GM23248 (cell line): ENCODE measurements at places on chromosomes 5 and 9.

DNA sequence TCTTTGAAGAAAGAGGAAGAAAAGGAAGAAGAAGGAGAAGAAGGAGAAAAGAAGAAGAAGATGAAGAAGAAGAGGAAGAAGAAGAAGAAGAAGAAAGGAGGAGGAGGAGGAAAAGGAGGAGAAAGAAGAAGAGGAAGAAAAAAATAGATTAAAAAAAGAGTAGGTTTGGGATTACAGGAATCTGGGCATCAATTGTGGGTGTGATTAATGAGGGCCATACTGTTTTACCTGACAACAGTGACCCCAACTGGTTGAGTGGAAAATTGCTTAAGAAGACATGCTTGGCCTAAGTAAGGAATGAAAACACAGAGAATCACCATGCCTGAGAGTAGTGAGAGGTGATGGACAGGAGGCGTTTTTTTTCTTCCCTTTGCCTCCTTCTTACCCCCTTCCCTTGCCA is 114.6 kb downstream of the FAM170A start:
- DNase-seq: peak; percentile 21

DNA sequence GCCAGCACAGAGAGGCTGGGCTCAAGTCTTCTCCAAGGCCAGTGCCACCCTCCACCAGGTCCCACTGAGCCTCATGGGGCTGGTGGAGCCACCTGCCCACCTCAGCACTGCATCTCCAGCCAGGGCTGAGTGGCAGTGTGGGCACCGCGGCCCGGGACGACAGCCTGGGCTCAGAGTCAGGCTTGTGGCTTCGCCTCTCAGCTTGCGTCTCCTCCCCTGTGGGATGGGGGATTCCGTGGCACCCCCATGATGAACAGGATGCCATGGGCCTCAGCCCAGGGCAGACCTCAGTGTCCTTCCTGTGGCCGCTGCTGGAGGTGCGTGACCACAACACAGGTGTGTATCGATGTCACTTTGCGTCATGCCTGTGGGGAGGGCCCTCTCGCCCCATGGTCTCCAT is 136.4 kb upstream of the PPP1R26 start:
- DNase-seq: no peak

DNA sequence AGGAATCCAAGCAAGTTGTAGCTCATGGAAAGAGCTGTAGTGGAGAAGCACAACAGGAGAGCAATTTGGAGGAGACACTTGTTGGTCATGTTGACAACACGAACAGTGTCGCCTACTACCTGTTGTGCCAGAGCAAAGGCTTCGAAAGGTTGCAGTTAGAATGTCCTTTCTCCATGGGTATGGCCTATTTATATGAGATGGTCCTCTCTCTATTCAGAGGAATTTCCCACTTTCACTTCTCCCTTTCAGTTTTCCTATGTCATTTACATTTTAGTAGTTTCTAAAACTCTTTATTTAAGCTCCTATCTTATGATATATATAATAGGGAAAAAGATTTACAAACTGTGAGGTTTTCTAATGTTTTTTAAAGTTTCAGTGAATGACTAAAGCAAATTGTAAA is at the start of gene IFNB1:
Gene IFNB1, minus strand, starts transcription at position 162 of the 400 bp plus-strand sequence. Its CDS starts 73 bp downstream, at position 89.
- DNase-seq: no peak

- DNase-seq: no peak
Measured at GRCh38 chr5:147693233-147693632, 89.3 kb downstream of the JAKMIP2 start.

DNA sequence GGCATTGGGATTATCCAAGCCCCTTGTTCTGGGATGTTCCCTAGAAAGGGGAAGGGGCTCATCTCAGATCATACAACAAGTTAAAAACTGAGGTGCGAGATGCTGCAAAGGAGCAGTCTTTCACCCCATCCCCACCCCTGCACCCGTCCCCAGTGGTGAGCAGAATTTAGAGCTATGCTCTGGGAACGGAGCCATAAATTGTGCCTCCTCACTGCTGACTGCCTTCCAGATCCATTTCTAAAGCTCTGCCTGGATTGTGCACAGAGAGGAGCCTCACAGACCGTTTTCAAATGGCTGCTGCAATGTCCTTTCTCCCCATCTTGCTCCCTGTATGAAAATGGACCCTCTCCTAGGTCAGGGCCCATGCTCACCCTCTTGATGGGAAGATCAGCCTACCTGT is 8.3 kb downstream of the SLC25A48 start:
- DNase-seq: no peak

DNA sequence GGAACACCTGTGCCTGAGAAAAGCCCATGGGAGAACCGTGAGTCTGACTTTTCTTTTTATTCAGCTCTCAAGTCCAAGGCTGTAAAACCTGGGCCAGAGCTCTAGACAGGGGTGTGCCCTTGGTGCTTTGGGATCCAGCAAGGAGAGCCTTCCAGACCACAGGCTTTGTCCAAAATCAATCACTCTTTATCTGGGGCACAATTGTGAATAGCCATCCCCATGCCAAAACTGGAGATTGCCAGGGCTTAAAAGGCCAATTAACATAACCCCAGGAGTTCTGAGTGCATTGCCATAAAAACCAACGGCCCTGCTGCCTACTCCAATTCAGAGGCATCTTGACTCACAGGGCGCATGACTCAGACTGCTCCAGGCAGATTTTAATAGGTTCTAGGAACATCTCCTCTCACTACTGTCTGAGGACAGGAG is 391.8 kb downstream of the ARHGEF28 start:
- DNase-seq: peak; percentile 89

DNA sequence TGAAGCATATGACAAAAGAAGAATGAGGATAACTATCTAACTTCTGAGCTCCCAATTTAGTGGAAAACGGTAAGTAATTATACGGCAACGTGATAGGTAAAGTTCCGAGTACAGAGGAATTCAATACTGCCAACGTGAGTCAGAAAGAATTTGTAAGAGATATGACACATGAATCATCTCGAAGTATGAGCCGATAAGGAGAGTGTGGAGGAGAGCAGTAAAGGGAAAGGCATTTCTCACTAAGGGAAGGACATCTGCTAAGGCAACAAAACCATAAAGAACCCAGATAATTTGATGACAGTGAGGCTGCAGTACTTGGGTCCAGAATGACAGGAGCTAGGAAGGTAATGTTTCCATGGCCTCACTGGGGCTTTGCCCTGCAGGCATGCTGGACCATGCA is 11.0 kb downstream of the MPDZ start:
- DNase-seq: peak; percentile 30

- DNase-seq: peak; percentile 42
Measured at GRCh38 chr9:78745331-78745730, 448.4 kb downstream of the PSAT1 start.

DNA sequence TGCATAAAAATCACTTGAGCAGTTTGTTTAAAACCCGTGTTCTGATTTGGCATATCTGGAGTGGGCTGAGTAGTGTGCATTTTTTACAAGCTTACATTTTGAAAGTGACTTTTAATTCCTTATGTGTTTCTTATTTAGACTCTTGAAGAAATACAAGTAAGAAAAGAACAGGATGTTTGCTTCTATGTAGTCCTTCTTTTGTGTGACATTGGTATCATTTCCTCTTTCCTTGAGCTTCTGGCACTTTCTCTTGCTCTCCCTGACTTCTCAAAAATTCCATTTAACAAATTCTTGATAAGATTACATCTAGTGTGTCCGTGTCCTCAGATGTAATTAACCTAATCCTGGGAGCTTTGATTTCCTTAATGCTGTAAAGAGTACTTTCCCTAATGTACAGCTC is 12.5 kb downstream of the GARNL3 start:
- no peak for DNase-seq

GRCh38 chr5:91641730-91642350 is 258.7 kb upstream of the ARRDC3 start:
- peak; percentile 52 for DNase-seq

- DNase-seq: no peak
Measured at GRCh38 chr5:160844177-160844576, 7.8 kb downstream of the ATP10B start.

GRCh38 chr5:74201334-74202081 is 439.0 kb downstream of the ENC1 start:
- peak; percentile 59 for DNase-seq

DNA sequence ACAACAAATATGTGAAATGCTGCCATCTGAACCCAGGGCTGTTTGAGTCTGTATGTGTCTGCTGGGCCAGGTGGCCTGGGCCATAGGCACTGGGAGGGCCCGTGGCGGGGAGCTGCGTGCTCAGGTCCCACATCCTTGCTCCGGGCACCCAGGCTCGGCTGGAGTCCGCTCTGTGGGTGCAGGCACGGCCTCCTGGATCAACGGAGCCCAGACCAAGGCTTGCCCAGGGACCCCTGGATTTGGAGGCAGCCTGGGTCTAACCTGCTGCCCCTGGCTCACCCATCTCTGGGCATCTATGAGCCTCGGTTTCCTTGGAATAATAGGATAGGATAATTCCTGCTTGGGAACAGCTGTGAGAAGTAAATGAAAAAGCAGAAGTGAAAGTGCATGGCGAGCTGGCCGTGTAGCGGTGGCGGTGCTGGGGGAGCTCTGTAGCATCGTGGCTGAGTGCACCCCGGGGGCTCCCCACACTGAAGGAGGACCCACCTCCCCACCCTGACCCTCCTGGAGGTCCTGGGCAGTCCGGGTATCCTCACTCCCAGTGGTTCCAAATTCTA is 1.2 kb downstream of the CDHR2 start:
- no peak for DNase-seq

- peak; percentile 47 for DNase-seq
Measured at GRCh38 chr9:91898451-91899218, 51.4 kb downstream of the ROR2 start.

- DNase-seq: peak; percentile 54
Measured at GRCh38 chr5:8340739-8341344, 471.9 kb downstream of the MTRR start.
